ENCODE measurements at places on chromosomes 11 and 22. TPM values are rescaled to one million over a fixed set of nuclear protein-coding genes. Genes with fewer than 3 reads are reported as not detected.

TRPT1 gene
- 25.5 TPM for total RNA-seq

KRTAP5-8 gene
- not detected for total RNA-seq

STX3 gene
- 12.9 TPM for total RNA-seq

PDE3B gene
- total RNA-seq: 79.2 TPM

PICK1 gene
- 21.2 TPM for total RNA-seq

GRK3 gene
- 25.9 TPM for total RNA-seq

GRCh38 chr22:38246692-38247091 is 26.1 kb downstream of the TMEM184B start:
- no peak for DNase-seq

GRCh38 chr11:27281740-27282590 is 81.0 kb downstream of the CCDC34 start:
- DNase-seq: no peak

DNA sequence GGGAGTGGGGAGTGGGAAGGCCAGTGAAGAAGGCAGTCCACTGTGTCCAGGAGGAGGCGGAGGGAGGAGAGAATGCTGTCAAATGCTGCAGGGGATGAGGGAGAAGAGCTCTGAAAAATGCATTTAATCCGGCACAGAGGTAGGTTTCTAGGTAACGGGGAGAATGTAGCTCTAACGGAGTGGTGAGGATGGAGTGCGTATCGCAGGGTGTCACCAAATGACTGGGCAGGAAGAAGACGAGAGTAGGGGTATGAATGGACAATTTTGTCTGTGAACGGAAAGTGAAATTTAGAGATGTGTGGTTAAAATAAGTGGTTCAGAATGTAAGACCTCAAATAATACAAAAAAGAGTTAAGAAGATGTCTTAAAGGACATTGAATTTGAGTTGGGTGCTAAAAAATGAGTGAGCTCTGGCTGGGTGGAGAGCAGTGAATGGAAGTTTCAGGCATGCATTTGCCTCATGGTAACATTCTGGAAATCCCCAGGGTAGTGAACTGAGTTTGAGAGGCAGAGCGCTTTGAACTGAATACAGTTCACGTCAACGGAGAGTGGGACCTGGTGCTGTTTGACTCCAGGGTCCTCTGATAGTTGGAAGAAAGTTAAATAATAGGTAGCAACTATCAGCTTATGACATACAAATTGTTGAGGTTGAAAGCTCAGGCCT is 81.3 kb upstream of the CADM1 start:
- DNase-seq: peak; percentile 30

GRCh38 chr11:117888139-117888566 is 11.7 kb upstream of the FXYD6 start:
- DNase-seq: no peak

GRCh38 chr11:37929100-37929653 is 1331.1 kb upstream of the RAG2 start:
- no peak for DNase-seq

GRCh38 chr11:133354069-133354468 is 178.2 kb downstream of the OPCML start:
- no peak for DNase-seq

GRCh38 chr22:44550711-44551491 is 52.9 kb upstream of the RTL6 start:
- peak; percentile 61 for DNase-seq

- no peak for DNase-seq
These were observed 22.0 kb upstream of the PHOX2A start for GRCh38 chr11:72265951-72266350.

DNA sequence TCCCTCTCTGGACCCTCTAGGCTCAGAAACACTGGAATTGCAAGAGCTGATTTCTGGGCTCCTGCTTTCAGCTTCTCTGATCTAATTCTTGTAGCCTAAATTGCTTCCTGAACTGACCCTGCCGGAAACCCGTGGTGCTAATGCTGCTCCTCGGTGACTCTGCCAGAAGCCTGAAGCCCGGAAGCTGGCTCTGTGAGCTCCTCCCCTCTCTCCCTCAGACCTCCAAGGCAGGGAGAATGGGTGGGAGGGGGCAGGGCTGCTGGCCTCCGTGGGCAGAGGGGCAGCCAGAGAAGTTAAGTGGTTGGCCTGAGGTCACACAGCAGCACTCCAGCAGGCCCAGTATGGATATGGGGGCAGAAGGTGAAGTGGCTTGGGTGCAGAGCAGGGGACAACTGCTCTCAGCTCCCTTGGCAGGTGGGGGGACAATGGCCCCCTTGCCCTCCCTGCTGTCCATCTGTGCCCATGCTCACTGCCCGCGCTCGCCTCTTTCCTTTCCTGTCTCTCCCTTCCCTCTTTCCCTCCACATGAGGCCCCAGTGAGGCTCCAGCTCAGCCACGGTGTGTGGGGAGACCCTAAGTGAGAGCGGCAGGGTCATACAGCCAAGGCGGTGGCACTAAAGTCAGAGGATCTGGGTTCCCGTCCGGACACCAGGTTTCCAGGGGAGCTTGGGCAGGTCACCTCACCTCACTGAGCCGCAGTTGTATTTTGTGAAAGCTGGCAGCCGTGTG is 16.2 kb downstream of the CAPN5 start:
- peak; percentile 49 for DNase-seq

DNA sequence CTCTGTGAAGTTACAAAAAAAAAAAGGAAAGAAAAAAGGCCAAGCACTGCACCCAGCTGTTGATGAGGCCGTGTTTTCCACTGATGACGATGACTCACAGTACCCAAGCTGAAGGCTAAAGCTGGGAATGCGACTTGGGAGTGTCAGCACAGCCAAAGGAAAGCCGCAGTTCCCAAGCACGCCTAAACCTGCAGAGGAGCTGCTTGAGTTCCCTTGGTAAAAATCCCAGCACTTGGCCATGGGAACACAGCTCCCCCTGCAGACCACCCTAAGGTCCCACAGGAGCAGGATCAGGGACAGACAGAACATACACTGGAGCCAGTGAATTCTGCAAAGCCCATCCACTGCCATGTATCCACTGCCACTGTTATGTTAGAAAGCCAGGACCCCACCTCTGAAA is 39.9 kb downstream of the SERGEF start:
- no peak for DNase-seq

DNA sequence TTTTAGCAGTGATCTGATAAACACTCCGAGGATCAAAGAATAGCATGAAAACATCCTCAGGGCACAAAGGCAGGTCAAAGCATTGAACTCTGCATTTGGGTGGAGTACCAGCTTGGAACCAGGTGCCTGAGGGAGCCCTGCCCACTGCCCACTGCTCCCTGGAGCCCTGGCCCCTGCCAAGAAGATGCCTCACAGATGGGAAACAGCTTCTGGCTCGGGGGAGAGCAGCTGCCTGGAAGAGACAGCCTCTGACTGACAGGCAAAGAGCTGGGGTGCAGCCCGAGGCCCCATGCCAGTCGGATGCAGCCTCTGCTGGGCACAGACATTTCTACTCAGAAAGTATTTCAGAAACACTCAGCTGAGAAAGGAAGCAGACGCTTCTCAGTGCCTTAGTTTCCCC is 13.2 kb downstream of the LMO1 start:
- DNase-seq: no peak

DNA sequence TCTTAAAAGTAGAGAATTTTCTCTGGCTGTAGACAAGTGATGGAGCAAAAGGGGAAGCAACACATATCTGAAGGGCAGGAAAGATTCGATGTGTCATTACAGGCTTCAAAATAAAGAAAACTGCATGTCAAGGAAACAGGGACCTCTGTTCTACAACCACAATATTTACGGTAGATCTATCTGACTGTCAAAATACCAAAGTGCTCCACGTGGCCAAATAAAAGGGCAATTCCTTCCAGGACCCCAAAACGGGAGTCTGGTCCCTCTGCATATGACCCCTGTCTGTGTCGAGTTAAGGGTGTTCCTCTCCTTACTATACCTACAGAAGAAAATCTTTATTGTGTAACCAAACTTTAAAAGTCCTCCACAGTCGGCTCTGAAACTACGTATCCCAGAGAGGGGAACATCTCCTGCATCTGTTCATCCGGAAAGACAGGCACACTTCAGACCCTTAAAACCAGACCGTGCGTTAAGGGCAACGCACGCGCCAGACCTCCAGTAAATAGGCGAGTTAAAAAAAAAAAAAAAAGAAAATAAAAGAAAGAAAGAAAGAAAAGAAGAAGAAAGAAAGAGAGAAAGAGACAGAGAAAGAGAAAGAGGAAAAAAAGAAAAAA is 756 bp downstream of the CLNS1A start:
- no peak for DNase-seq

GRCh38 chr22:47034076-47034808 is 271.8 kb downstream of the TBC1D22A start:
- no peak for DNase-seq

GRCh38 chr22:50556703-50557102 is 6.0 kb downstream of the SYCE3 start:
- DNase-seq: no peak

DNA sequence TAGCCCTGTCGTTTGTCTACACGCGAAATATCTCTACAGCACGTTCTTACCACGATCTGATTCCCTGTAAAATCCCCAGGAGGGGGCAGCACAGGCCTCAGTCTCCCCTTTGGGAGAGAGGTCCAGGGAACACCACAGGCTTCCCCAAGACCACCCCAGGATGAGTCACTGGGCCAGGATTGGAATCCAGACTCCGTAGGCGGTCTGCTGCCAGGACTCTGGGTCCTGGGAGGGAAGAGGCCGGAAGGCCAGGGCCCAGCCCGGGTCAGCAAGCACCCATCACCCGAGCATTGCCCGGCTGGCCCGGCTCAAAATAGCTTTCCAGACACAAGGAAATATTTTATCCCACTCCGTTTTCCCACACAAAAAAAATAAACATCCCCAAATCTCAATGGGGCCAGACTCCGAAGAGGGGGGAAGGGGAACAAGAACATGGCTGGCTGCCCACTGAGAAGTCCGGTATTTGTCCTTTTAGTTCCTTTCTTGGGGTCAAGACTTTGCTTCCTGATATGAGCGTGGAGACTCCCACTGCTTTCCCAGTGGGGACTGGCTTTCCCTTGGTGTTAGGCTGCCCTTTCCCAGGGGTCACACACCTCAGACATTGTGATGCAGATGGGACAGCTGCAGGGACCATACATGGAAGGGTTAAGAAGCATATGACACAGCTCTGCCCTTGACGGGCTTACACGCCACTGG is 91.3 kb downstream of the LRRC32 start:
- DNase-seq: no peak

DNA sequence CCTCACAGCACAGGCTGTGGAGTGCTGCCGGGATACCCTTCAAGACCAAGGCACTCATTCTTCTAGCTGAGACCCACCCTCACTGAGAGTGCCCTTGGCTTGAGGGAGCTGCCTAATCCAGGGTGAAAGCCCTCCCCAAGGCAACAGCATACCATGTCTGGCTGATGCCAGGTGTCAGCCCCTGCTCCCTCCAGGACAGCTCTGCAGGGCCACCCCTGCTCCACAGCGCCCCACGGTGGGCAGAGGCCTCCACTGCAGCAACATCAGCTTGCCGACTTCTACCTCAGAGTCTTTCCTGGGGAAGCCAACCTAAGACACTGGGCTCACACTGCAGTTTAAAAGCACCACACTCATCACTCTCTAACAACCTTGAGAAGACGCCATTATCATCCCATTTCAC is 29.0 kb downstream of the TTLL1 start:
- peak; percentile 62 for DNase-seq

DNA sequence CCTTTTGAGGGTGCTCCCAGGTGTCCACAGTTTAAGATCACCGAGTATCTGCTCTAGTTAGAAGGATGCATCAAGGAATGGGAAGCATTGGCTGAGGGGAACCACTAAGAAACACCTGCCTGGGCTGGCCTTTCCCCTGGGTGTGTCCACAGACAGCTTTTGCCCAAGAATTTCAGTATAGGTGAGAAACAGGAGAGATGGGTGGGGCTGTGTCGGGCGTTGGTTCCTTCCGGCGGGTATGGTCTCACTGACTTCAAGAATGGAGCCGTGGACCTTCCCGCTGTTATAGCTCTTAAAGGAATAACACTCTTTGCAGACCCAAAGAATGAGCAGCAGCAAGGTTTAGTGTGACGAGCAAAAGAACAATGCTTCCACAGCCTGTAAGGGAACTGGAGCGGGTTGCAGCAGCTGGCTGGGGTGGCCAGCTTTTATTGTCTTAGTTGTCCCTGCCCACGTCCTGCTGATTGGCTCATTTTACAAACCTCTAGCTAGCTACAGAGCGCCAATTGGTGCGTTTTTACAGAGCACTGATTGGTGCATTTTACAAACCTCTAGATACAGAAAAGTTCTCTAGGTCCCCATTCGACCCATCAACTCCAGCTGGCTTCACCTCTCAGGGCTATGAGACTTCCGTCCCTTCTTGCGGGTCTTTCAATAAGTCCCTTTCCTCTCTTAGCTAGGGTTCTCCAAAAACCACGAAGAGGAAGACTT is 2.4 kb downstream of the FADS1 start:
- DNase-seq: peak; percentile 18

DNA sequence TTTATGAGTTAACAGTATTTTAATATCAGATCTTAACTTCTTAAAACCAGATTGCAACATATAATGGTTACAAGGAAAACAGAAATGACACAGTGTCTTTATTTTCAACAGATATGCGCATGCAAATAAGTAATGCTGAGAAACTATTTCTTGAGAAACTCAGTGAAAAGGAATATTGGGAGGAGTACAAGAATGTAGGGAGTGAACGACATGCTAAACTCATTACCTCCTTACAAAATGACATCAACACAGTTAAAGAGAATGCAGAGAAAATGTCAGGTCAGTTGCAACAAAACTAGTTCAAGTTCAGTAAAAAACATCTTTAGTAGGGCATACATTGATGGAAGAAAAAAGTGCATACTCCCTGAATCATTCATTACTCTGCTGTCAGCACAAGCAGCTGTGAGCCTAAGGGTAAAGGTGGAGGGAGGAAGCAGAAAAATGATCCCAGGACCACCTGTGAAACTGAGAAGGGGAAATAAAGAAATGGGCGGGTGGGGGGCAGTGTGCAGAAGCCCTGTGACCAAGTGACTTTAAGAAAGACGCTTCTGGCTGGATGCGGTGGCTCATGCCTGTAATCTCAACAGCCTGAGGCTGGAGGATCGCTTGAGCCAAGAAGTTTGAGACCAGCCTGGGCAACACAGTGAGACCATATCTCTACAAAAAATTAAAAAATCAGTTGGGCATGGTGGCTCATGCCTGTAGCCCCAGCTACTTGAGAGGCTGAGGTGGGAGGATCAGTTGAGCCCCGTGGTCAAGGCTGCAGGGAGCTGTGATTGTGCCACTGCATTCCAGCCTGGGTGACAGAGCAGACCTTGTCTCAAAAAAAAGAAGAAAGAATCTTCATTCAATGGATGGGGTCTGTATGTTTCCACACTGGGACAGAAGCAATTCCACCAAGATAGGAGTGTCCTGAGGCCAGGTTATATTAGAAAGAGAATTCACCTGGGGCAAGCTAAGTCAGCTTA is 31.2 kb downstream of the CCDC83 start:
- no peak for DNase-seq

- DNase-seq: no peak
These were observed 88.1 kb downstream of the GALNT18 start for GRCh38 chr11:11533751-11534150.

- no peak for DNase-seq
These were observed 928 bp upstream of the CRACR2B start for GRCh38 chr11:826836-827145.

GRCh38 chr11:36227044-36227443 is 62.2 kb downstream of the COMMD9 start:
- DNase-seq: no peak

Data from activated T-cell treated with anti-CD3 and anti-CD28 coated beads, Interleukin-2, amount 50 U/mL, for 72 hours (primary cell).